ENCODE measurements at places on chromosomes 5 and 9. TPM values are rescaled to one million over a fixed set of nuclear protein-coding genes. Genes with fewer than 3 reads are reported as not detected.

DNA sequence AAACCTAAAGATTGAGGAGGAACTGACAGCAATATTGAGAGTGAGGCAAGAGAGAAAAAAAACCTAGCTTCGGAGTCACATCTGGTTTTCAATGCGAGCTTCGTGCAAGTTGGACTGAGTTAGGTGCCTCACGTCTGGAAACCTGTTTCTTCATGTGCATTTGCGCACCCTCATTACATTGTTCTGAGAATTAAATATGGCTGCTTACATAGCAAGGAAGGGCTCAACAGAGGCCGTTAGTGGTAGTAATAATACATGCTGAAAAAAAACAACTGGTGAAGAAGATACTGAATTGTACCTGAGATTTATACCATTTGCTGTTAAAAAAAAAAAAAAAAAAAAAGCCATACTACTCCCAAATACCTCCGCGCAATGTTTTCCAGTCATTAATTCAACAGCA is 18.6 kb downstream of the DNAJA1 start:
- DNase-seq = no peak

Gene ELAVL2
- total RNA-seq = 0.15 TPM

DNA sequence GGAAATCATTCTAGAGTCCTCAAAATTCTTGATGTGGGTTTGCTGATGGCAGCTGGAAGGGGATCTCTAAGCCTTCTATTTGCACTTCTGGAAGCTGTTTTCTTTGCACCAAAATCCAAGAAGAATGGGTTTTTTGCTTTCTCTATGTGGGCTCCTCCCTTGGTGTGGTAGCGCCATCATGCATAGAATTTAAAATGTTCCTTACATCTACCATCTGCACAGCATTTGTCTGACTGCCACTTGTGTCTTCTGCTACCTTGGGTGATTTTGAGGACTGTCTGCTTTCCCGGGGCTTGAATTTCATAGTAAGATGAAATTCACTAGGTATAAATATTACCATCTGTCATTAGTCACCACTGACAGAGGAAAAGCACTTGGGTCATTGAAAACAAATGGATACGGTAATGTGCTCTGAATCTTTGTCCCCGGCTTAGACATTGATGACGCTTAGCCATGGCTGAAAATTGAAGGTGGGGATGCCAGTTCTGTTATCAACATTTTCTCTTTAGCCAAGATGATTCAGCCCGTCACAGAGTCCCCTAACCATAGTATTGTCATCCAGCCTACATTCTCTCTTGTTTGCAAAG is 30.0 kb downstream of the SNX30 start:
- DNase-seq = no peak

Gene SPATA9
- total RNA-seq = not detected
